ENCODE measurements at places on chromosomes 4 and X.

DNA sequence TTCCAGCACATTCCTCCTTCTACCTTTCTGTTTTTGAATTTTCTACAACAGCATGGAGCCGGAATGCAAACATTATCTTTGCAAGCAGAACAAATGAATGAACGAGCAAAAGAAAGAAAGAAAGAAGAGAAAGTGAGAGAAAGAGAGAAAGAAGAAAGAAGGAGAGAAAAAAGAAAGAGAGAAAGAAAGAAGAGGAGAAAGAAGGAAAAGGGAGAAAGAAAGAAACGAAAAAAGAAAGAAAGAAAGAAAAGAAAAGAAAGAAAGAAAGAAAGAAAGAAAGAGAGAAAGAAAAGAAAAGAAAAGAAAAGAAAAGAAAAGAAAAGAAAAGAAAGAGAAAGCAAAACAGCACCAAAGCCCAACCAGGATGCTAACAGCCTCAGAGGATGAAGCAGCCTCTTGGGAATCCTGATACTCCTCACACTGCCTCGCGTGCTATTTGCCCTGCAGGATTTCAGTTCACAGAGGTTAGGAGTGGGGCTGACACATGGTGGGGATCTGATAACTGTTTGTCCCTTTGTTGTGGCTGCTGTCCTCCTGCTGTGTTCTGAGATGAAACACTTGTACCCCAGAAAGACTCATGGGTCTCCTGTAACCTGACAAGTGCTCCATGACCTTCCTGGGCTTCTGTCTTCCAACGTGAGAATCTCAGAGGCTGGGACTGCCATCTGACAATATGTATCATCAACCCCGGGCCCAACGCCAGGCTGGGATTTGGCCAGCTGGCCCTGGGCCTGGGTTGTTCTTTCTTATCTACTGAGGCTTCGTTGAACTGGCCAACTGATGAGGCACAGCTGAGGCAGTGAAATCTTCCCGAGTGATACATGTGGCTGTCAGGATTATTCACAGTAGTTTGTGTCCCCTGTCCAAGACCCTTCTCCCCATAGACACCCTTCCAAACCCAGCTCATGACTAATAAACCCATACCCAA lies 61.0 kb downstream of the SEPSECS start:
- DNase-seq = no peak

DNA sequence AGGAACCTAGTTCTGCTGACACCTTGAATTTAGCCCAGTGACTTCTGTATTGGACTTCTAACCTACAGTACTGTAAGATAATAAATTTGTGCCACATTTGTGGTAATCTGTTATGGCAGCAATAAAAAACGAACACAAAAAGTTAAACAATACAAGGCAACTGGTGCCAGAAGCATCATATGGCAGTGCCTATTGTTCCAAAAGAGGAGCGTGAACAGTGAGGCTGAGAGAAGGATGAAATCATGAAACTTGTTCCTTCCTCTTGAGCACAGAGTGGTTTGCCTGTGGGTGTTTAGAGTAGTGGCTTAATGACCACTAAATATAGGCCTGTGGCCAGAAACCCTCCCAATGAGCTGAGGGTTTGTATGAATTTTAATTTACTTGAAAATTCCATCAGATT lies 69.7 kb upstream of the PGRMC2 start:
- no peak for DNase-seq

GRCh38 chr4:48025005-48025404 lies 8.4 kb downstream of the NIPAL1 start:
- no peak for DNase-seq

DNA sequence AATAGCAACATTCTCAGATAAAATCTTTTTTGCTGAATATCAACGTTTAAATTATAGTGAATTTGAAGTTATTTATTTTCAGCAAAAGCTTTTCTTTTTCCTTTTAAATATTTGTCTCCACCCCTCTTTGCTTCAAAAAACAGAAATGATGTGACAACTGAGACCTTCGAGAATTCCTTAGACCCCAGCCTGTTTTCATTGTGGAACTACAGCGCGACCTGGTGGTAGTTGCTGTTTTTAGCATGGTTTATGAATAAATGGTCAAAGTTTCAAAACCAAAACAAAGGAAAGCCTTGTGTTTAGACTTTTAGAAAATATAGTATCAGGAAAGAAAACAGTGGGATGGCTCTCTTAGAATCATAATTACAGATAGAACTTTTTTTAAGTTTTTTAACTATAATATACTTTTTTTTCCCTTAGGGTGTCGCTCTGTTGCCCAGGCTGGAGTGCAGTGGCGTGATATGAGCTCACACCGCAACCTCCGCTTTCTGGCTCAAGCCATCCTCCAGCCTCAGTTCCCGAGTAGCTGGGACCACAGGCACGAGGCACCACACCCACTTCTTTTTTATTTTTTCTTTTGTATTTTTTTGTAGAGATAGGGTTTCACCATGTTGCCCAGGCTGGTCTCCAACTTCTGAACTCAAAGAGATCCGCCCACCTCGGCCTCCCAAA lies 26.8 kb upstream of the TMEM184C start:
- DNase-seq = peak; percentile 58

DNA sequence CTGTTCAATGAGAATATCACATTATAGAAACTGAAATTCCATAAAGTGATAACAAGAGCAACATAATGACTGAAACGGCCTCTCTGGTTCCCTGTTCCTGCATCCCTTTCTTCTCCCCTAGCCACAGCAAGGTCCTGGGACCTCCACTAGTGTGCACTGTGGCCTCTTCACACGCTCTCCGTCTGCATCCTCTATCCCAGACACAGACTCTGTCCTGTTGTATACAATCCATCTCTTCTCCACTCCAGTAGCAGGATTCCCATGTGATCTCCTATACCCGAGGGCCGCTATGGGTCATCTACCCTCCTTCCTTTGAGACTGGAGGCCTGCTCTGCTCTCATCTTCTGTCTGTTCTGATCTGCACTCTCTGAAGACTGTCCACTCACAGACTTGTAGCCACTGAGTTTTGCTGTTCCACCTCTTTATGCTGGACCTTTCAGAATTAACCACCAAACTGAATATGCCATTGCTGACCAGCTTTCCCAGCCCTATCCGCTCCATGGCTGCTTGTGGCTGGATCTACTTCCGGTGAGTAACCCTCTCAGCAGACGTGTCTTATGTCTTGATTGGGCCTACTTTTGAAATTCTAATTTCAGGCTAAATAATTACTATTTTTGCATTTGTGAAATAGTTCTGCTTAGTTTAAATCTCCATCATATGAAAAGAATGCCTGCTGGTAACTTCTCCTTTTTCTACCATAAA lies 105.1 kb upstream of the NAP1L5 start:
- no peak for DNase-seq

DNA sequence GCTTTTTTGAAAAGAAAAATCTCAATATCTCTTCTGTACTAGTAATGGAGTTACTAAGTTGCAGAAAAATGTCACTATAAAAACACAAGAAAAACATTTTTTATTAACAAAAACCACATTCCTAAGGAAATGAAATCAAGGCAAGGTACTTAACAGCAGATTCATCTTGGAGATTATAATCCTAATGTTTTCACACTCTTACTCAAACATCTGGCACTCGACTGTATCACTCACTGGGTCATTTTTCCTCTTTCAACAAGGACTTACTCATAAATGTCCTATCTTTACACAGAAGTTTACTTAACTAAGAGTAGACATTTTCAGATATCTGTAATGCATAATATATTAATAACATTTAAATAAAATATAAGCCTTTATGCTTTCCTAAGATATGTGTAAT lies 216.6 kb downstream of the NR3C2 start:
- no peak for DNase-seq

GRCh38 chr4:2332976-2333319 lies 71.0 kb upstream of the MXD4 start:
- DNase-seq = no peak

DNA sequence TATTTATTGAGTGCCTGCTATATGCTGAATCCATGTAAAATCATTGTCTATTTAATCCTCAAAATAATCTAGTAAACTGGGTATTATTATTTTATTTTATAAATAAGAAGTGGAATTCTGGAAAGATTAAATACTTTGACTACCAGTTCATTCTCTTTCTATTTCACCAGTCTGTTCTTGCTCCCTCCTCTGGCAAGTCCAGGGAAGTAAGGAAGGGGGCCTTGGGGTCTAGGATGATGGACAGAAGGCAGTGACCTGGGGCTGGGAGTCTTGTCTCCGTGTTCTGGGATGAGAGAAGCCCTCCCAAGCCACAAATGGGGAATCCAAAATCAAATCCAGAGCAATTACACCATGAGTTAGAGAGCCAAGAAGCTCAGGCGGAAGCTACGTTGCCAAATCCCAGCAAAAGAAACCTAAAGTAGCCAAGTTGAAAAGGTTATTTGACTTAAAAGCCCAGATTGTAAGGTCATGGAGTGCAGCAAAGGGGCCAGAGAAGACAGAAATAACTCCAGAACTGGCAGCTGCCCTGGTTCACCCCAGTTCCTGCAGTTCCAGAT lies 28.3 kb upstream of the PARM1 start:
- no peak for DNase-seq

DNA sequence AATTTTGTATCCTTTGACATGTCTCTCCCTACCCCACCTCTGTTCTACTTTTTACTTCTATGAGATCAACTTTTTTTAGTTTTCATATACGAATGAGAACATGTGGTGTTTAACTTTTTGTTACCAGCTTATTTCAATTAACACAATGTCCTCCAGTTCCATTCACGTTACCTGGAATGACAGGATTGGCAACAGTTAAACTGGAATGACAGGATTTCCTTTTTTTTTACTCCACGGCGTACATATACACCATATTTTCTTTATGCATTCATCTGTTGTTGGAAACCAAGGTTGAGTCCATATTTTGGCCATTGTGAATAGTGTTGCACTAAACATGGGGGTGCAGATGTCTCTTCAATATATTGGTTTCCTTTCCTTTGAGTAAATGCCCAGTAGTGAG lies 171.8 kb upstream of the GPC4 start:
- no peak for DNase-seq
